GM12878 (cell line): ENCODE measurements at places on chromosomes 12 and 14.

GRCh38 chr12:88820012-88820411, 239.7 kb upstream of the KITLG start:
- no peak for DNase-seq

- no peak for DNase-seq
Measured at GRCh38 chr12:24937553-24938244, 11.2 kb downstream of the BCAT1 start.

GRCh38 chr14:70907996-70908934, 1.0 kb downstream of the PCNX1 start:
- no peak for DNase-seq

GRCh38 chr12:24072302-24072701, 122.8 kb upstream of the SOX5 start:
- DNase-seq: no peak

- no peak for DNase-seq
Measured at GRCh38 chr14:91417983-91418386, 365 bp upstream of the CCDC88C start.

GRCh38 chr12:116299665-116300328, 22.3 kb upstream of the MED13L start:
- no peak for DNase-seq

DNA sequence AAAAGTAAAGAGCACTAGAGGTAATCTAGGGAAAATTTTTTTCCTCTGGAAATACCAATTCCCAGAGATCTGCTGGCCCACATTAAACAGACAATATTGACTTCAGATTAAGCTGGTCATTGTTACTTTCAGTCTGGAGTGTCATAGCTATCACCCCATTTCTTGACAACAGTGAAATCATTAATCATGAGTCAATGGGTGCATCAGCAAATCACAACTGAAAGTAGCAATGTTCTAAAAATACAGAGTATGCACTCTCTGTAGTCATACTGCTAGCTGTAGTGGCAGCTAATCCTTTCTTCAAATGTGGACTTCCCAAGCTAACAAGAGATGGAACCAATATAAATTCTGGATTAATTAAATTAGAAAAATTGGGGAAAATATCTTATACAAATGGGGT, 129.9 kb downstream of the CPNE8 start:
- DNase-seq: peak; percentile 76

DNA sequence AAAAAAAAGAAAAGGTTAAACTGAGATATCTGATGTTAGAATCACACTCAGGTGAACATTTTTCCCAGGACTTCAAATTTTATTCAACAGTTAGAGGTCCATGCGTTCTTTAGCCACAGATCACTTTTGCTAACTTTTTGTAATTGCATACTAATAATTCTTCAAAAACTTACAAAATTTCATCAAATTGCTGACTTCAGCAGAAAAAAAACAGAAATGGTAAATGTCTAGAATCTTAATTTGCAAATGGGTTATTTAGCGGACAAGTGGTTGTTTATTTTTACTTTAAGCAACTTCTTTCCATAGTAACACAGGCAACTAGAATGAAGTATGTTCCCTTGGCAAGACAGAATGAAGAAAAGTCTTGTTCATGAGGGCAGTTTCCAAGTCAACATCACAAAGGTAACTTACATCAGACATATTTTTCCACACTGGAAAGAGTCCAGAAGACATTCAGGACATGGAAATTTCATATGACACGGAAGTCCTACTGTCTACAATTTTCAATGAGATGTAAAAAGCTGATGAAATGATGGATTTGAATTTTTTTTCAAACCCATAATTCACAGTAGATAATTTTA, 62.5 kb upstream of the SOX5 start:
- DNase-seq: no peak

GRCh38 chr12:7129872-7130691, at the start of gene CLSTN3:
TSS of gene CLSTN3 (plus strand) at chr12:7130371. CDS start at chr12:7130649, 278 bp downstream.
- DNase-seq: peak; percentile 48

- DNase-seq: no peak
Measured at GRCh38 chr12:53418221-53418620, 5.4 kb upstream of the AMHR2 start.

DNA sequence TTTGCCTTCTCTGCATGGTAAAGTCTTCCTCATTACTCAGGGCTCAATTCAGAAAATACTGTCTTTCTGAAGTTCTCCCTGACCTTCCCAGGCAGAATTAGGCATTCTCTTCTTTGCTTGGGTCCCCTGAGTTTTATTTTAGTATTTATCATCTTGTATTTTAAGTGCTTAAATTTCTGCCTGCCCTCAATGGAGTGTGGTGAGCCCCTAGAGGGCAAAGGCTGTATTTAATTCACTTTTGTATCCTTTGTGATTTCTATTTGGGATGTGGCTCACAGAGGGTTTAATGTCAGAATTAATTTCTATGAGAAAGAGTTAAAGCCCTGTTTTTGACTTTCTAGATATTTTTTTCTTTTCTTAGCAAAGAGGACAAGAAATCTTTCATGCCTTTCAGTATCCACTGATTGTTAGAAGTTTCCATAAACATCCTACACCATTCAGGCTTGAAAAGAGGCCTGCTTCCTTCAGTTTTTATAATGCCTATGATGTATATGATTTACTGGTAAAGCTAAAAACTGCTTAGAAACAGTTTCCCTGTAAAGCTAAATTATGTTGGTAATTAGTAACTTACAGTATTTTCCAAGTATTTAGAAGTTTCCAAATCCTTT, 55.6 kb upstream of the PTPRB start:
- no peak for DNase-seq

- DNase-seq: no peak
Measured at GRCh38 chr12:14901228-14901562, 15.5 kb upstream of the MGP start.

GRCh38 chr12:131353826-131354225, 357.1 kb upstream of the SFSWAP start:
- DNase-seq: no peak

DNA sequence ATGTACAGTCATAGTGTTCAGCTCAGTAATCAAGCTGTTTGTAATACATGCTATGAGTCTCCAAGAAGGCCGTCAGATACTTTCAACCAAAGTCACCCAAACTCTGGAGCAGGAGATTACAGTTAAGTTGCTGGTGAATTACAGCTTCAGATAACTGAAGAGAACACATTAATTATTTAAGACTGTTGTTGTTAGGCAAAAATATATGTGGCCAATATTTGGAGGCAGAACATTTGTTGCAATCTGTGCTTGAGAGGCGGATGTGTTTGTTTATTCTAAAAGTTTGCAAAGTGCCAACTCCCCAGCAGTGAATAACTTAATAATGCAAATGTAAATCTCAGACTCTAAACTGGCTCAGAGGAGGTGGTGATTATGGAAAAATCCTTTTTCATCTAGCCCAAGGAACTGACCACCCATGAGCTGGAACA, 300.7 kb upstream of the TBX3 start:
- no peak for DNase-seq

GRCh38 chr14:73358187-73358586, 100.2 kb downstream of the NUMB start:
- no peak for DNase-seq

DNA sequence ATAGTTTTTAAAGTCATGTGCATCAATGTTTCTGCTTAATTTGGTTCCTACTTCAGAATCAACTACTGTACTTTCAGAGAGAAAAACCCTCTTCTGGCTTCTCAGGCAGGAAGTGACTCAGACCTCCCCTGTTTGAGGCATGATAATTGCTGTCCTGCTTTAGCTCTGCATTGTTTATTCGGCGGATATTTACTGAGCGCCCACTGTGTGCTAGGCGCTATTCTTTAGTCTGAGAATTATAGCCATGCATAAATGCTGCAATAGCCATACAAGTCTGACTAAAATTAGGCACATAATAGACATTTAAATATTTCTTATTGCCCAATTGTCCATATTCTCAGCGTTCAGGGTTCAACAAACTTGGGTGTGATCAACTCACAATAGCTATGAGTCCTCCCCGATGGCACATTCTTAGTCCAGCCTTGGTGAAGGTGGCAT, 6.1 kb upstream of the AMIGO2 start:
- DNase-seq: no peak

- no peak for DNase-seq
Measured at GRCh38 chr12:111438481-111438880, 32.8 kb downstream of the SH2B3 start.

DNA sequence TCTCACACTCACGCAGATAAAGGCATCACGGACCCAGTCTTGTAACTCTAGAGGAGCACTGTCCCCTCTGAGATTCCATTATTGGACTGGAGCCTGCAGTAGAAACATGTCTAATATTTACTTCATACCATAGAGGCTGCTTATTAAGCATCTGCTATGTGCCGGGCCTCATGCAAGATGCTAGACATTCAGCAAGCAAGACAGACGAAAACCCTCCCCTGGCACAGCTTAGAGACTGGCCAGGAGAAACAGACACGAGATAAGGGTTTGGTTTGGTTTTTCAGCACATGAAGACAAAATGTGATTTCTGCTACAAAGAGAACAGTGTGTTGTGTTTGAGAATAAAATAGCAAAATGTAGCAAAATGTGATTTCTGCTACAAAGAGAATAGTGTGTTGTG, 719.2 kb downstream of the MED13L start:
- DNase-seq: no peak

DNA sequence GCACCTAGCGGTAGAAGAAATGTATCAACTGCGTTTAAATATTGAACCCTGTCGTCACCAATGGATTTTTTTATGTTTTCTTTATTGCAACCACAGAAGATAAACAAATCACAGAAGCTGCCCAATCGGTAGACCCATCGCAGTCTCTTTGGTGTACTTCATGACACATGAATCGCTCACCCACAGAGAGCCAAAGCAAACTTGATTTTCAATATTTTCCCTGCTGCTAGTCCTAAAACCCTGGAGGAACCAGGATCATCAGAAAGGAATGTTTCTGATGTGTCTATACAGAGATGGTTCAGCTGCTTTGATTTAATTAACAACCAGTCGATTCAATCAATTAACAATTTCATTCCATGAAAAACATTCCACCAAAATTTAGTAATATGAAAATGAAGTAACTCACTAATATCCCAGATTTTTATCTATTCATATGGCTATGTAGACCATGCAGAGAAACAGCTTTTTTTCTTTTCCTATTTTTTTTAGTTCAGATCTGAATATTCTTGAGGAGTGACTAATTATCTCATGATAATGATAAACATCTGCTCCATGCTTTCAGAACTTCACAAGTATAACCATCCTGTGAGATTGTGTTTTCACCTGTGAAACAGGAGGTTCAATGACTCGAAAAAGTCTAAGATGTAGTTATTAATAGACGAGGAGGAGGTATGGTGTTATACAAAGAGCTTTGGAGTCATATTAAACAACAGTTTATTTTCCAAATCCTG, 46.1 kb downstream of the DIO2 start:
- no peak for DNase-seq

GRCh38 chr12:108232565-108232964, 103.5 kb downstream of the WSCD2 start:
- DNase-seq: no peak

DNA sequence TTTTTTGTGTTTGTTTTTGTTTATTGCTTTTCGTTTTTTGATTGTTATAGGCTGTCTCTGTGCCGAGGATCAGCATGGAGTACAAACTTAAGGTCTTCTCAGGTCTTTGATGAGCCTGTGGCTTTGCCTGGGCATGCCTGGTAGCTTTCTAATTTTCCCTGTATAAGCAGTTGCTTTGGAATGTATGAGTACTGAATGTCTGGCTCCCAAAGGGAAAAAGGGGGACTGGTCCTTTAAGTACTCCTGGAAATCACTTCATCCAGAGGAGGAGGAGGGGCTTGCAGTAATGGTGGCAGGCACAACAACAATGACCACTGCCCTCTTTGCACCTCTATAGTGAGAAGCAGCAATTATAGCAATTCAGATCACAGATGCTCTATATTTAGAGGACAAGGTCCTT, 67.6 kb upstream of the TTC7B start:
- no peak for DNase-seq

GRCh38 chr14:90900476-90901083, 84.3 kb upstream of the TTC7B start:
- DNase-seq: no peak

DNA sequence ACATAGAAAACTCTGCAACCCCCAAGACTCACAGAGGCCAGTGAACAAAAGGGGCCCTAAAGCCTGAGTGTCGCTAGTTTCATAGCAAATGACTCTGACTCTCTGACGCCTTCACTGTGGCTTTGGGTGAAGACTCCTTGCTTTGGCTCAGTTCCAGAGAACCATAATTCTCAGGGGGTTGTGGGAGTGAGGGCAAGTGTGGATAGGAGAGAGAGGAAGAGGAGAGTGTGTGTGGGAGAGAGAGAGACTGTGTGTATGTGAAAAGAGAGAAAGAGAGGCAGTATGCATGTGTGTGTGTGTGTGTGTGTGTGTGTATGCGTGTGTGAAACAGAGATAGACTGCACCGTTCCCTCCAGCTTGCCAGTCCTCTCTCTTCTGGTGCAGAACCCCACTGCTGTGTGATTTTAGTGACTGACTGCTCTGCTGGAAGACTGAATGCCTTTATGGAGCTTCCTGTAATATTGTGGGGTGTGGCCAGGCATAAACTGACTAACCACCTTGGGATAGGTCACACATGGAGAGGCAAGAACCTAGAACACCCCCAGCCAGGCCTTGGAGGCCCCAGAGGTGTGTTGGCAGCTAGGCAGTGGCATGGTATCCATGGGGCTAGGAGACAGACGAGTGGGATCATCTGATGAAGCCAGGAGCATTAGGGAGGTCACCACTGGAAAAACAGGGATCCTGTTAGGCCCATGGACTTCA, 45.9 kb upstream of the STXBP6 start:
- DNase-seq: no peak

DNA sequence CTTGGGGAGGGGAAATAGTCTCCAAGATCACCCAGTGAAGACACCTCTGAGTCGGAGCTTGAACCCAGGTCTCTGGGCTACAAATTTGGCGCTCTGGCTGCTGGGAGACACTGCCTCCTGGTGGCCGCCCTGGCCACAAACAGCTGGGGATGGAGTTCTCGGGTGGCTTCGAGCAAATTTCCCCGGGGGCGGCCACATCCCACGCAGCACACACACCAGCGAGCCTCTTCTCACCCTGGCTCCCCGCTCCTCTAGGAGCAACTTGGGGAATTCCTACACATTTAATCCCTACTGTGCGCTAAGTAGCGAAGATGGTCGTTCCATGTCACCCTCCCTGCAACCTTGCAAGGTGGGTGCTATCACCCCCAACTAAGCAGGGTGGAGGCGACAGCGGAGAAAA, 66.2 kb upstream of the BEGAIN start:
- no peak for DNase-seq

DNA sequence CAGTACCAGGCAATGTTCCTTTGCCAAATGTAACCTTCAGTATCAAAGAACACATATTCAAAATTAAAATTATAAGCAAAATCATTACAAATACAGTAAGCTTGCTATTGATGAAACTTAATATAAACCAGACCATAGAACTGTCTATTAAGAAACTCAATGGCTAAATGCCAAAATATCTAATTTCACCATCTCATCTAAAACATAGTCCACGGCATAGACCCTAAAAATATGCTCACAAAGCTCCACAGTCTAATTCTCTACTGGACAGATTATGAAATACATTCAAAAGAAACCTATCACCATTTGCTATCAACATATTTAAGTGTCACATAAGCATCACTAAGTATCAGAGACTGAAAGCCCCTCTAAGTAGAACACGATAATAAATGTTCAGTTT, 25.2 kb downstream of the DUSP16 start:
- DNase-seq: no peak

GRCh38 chr14:31659278-31659677, 98.1 kb downstream of the NUBPL start:
- no peak for DNase-seq

- no peak for DNase-seq
Measured at GRCh38 chr14:106511006-106511799, 984.8 kb downstream of the TMEM121 start.
